ENCODE measurements at places on chromosomes 16 and 17.

GRCh38 chr17:36850790-36851189 is 86.5 kb upstream of the LHX1 start:
- DNase-seq: peak; percentile 19

DNA sequence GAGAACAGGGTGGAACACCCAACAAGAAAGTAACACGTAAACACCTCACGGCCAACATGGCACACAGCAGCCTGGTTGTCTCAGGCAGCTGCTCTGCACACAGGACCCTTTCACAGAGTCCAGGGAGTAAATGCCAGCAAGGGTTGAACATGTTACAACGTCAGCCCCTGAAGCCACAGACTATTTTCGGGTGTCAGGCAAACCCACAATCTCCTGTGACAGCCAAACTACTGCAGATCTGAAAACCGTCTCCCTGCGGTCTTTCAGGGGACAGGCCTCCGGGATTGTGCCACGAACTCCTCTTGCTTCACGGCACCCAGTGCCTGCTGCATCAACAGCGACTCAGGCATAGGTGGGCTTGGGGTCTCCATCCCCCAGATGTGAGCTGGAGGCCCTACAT is 127.7 kb downstream of the XYLT1 start:
- DNase-seq: peak; percentile 74

GRCh38 chr17:73393962-73394361 is 82.2 kb upstream of the CDC42EP4 start:
- no peak for DNase-seq

GRCh38 chr17:2093349-2093748 is 38.4 kb downstream of the HIC1 start:
- DNase-seq: no peak

DNA sequence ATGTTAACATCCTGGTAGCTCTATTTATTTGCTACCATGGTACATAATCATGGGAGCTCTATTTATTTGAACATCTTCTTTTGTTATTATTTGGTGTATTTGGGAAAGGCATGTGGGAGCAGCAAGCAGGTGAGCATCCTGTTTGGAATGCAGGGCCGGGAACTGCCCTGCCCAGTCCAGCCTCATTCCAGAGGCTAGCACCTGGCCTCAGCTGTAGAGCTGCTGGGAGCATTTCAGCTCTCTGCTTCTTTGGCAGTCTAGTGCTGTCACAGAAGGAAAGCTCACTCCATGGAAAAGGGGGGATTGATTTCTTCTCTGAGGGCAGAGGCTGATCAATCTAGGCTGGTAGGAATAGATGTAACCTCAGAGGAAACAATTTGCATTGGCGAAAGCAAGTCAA is 112.5 kb downstream of the WWOX start:
- no peak for DNase-seq

- no peak for DNase-seq
Observed at GRCh38 chr16:55698331-55698730, 42.5 kb downstream of the SLC6A2 start.

DNA sequence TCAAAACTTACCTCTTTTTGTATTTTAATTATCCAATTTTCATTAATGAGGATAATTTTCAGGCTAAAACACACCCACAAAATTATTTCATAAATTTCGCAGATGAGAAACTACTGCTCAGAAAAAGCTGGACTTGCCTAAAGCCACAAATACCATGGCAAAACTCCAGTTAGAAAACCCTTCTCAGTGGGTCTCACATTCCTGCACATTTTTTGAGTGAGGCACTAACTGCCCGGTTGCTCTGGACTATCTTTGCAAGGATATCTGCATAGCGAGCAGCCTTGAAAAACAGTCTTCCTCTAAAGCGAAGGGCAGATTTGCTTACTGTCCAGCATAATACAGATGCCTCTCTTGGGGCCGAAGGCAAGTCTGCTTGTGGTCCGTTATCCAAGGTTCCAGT is 9.8 kb downstream of the MPHOSPH6 start:
- no peak for DNase-seq

GRCh38 chr17:71760062-71760720 is 360.6 kb upstream of the SOX9 start:
- no peak for DNase-seq

- no peak for DNase-seq
Observed at GRCh38 chr17:8608001-8608400, 22.5 kb downstream of the MYH10 start.

DNA sequence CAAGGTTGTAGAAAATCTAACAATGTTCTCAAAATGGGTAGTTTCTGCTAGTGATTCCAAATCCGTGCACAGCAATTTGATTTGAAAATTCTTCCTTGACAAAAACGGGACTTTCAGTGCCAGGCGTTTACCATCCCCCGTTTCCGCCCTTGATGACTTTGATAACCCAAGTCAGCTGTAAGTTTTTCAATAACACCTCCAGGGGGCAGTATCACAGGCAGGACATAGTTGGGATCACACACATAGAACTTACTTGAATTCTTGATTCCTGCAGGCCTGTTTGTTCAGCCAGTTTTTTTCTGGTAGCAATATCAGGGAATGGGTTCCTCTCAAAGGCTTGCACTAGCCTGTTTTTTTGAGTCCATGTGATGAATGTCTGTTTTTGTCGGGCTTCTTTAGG is 5.6 kb downstream of the DUXB start:
- no peak for DNase-seq

DNA sequence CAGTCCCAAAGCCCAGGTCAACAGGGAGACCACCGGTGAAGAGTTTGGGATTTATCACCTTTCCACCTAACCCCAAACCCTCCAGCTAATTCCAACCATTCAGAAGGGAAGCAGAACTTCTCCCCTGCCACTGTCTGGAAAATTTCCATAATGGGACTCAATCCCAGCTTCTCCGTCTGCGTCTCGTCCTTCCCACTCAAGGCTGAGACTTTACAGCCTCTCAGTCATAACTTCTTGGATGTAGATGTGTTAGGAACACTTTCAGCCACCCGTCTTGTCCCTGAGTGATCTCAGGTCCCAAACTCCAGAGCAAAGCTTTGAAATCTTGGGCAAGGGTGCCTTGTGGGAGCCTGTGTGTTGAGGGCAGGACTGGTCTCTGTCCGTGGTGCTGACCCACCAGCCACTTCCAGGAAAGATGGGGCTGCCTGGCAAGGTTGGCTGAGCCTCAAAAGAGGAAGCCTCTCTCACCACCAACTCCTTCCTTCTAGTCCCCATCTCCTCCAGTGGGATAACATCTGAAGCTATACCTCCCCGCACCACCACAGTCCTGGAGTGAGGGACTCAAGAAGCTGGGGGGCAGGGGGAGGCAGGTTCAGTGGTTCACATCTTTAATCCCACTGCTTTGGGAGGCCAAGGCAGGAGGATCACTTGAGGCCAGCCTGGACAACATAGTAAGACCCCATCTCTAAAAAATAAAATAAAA is 9.3 kb downstream of the GAS2L2 start:
- peak; percentile 34 for DNase-seq

DNA sequence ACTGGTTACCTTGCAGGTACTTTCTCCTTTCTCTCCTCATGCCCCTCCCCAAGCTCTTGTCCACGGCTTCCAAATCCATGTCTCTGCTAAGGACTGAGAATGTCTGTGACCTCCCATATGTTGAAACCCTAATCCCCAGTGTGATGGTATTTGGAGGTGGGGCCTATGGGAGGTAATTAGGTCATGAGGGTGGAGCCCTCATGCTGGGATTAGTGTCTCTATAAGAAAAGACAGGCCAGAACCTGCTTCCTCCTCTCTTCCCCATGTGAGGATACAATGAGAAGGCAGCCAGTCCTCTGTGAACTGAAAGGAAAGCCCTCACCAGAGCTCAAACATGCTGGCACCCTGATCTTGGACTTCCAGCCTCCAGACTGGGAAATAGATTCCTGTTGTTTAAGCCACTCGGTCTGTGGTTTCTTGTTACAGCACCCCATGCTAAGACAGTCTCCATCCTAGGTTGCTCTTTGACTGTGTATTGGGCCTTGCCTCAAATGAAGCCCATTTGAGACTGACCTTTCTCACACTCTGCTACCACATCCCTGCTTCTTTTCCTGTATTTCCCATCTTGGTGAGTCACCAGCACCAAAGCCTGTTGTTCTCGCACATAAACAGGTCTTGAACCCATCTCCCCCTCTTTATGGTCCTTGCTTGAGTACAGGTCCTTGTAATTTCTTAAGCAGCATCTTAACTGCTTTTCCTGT is 135.0 kb downstream of the CDK5R1 start:
- no peak for DNase-seq

DNA sequence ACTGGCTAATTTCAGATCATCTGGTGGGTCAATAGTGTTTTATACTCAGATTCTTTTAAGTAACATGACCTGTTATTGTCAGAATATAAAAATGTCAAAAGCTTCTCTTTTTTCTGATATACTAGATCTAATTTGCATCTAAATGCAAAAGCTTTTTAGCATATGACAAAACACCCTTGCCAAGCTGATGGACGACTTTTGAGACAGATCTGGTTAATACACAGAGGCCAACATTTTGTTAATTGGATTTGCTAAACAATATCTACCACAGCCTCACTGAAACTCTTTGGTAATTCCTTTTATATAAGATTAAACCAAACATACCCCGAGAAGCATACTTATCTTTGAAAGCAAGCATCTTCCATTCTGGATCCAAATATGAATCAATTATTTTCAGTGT is 10.3 kb upstream of the NOL11 start:
- no peak for DNase-seq

GRCh38 chr17:17514993-17515933 is 19.1 kb upstream of the RASD1 start:
- no peak for DNase-seq

GRCh38 chr17:73165616-73166404 is 1.0 kb downstream of the SSTR2 start:
- no peak for DNase-seq

GRCh38 chr17:74744714-74745547 is 3.5 kb upstream of the NHERF1 start:
- DNase-seq: peak; percentile 89

- DNase-seq: peak; percentile 58
Observed at GRCh38 chr16:87392821-87393679, 914 bp downstream of the MAP1LC3B start.

GRCh38 chr17:83127431-83128160 is 48.2 kb downstream of the METRNL start:
- no peak for DNase-seq

GRCh38 chr16:89863741-89864526 is 9.5 kb upstream of the TCF25 start:
- peak; percentile 60 for DNase-seq

- DNase-seq: no peak
Observed at GRCh38 chr17:38464723-38465390, 36.6 kb downstream of the ARHGAP23 start.

GRCh38 chr16:66175058-66175457 is 191.4 kb upstream of the CDH5 start:
- DNase-seq: no peak

GRCh38 chr16:69150146-69150865 is 17.9 kb downstream of the UTP4 start:
- DNase-seq: peak; percentile 60

GRCh38 chr16:73048292-73049080 is 558 bp upstream of the ZFHX3 start:
- no peak for DNase-seq

DNA sequence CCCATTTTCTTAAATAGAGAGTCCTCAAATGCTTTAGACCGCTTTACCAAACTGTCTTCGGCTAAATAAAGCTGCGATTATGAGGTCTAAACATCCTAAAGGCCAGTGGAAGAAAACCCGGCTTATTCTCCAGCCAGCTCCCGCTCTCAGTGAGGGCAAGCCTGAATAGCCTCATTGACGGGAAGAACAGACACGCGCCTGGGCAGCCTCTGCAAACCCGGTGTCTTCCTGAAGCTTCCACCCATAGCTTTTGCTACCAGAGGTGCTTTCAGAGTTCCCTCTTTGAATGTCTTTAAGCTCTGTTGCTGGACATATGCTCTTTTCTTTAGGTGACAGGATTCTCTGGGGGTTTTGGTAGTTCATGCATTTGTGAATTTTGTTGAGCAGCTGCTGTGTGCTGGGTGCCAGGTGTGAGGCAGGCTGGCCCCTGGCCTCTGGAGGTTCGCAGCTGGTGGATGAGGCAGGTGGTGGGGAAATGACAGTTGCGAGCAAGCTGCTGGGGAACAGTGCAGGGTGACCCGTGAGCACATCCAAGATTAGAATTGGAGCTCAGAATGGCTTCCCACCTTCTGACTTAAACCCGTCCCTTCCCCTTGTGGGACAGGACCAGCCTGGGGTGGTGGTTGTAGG is 44.7 kb downstream of the CRISPLD2 start:
- no peak for DNase-seq

DNA sequence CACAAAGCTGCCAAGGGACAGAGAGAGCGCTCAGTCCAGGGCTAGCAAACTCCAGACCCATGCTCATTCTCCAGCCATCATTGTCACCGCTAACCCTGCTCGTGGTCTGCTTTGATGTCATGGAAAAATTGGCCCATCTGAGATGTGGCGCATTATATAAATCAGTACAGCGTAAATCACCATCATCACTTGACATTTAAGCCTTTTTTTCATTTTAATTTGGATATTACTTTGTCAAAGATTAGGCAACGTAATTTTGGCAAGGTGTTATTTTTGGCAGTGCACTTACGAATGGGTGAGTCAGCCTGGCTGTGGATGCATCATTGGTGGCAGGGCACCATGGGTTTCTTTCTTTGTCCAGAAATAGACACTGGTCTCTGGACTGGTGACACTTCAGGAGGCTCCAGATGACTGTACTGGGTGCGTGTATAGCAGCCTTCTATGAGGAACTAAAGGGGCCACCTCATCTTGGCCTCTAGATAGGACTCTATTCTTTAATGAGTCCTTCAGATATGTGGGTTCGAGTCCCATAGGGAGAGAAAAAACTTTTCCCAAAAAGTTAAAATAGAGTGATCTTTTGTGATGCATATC is 166.3 kb downstream of the MSI2 start:
- no peak for DNase-seq

DNA sequence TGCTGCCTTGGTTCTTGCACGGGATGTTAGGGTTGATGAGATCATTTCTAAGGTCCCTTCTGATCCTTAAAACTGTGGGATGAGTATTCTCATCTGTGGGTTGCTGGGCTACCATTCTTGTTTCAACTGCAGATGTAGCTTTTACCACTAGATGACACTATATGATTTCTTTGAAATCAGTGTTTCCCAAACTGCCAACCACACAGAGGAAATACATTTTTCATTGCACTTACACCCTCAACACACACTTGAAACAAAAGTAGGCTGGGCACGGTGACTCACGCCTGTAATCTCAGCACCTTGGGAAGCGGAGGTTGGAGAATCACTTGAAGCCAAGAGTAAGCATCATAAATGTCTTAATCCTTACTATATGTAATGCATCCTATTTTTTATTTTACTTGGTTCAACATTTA is 15.3 kb downstream of the LCMT1 start:
- DNase-seq: peak; percentile 55

GRCh38 chr16:2985462-2985861 is 5.2 kb upstream of the PKMYT1 start:
- no peak for DNase-seq

- DNase-seq: no peak
Observed at GRCh38 chr16:11211061-11211976, 44.7 kb downstream of the SOCS1 start.
